Cortex of kidney (tissue), 1 donor: ENCODE measurements at places on chromosomes 1 and 21.

DNA sequence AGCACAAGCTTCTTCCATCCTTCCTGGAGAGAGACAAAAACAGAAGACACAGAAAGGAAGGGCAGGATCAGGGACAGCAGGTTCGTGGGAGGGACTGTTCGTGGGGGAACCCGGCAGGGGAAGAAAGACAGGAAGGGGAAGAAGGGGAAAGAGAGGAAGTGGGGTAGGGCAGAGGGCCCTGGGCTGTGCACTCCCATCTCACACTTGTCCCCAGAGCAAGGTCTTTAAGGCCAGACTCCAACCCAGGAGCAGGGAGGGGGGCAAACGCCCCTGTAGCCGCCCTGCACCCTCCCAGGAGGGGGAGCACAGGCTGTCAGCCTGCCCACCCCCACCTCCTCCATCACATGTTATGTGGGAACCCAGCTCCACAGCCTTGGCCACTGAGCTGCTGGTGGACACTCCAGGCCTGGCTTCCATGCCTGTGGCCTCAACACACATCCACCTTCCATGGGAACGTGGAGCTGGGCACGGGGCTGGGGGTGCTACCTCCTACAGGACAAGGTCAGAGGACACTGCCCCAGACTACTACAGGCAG lies 9.3 kb downstream of the SLC19A1 start:
- no peak for DNase-seq

GRCh38 chr1:200588698-200589097 lies 31.9 kb downstream of the KIF14 start:
- DNase-seq, result no peak

DNA sequence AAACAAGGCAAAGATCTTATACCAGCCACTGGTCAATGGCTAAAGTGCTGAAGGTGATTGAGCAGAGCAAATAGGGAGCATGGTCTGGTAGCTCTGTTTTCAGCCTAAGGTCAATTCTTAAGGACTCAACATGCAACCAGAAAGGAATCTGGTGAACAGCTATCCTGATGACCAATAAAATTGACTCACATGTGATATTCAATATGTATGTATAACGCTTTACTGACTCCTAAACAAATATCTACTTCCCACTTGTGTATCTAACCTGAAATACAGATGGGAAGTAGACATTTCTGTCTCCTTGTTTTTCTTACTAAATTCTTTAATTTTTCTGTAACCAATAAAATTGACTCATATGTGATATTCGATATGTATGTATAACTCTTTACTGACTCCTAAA lies 24.9 kb upstream of the CTH start:
- DNase-seq, result no peak

DNA sequence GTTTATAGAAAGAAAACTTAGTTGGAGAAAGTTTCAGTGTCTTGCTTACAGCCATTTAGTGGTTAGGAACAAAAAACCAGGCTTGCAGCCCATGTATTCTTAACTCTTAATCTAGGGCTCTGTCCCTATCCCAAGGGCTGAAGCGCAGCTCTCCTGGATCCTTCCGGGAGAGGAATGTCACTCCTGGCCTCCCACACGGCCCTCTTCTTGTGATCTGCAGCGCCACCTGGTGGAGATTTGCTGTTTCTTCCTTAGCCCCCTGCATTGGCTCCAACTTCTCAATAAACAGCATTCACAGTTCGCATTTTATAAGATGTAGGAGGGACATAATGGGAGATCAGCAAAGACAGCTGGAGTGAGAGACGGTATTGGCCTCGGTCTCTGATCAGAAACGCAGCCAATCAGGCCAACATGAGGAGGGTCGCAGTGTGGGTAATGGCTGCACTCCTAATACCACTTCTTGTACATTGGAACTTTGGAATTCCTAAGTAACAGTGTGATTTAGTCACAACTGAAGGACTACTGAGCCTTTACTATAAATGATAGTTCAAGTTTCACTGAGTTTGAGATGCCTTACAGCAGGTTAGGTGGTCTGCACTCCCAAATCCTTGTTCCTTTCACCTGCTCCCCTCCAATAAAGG lies 283.4 kb downstream of the ASTN1 start:
- no peak for DNase-seq

GRCh38 chr1:205980237-205980870 lies 22.8 kb downstream of the RAB7B start:
- DNase-seq, result no peak

- no peak for DNase-seq
Measured at GRCh38 chr1:206898089-206898914, 1.1 kb downstream of the IL24 start.

GRCh38 chr1:212667223-212668139 lies 32.2 kb downstream of the BATF3 start:
- no peak for DNase-seq

- no peak for DNase-seq
Measured at GRCh38 chr21:46157987-46158451, 2.6 kb upstream of the FTCD start.
